Stimulated activated CD8-positive, alpha-beta memory T cell treated with anti-CD3 and anti-CD28 coated beads, Interleukin-4, amount 100 ng/mL, for 24 hours (primary cell): ENCODE measurements at places on chromosomes 3 and 15.

DNA sequence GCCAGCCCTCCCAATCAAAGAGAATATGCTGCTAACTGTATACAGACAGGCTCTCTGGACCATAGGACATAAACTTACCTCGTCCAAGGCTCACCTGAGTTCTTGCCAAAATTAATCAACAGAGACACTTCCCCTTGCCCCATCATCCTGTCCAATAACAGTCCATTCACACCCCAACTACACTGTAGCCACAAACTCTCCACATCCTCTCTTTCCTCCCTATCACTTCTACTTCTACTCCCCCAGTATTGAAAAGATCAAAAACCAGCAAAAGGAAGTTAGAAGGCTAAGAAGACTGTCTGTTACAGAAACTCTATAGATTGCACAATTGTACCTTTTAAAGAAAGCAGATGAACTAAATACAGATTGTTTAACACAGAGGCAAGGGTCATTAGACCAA is 133.5 kb upstream of the STT3B start:
- no peak for DNase-seq

DNA sequence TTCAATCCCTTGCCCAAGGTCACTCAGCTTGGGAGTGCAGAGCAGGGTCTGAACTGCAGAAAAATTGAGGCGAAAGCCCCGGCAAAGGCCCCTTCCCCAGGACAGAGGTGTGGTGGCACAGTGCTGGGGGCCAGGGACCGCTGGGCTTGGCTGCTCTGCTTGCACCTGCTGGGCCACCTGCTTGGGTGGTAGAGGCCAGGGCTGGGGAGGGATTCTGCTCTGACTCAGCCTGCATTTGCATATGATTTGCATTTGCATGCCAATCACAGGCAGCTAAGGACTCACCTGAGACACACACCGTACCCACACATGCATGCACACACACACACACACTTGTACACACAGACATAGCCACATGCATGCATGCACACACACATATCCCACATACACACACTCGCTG is 9.9 kb downstream of the GRM2 start:
- no peak for DNase-seq

DNA sequence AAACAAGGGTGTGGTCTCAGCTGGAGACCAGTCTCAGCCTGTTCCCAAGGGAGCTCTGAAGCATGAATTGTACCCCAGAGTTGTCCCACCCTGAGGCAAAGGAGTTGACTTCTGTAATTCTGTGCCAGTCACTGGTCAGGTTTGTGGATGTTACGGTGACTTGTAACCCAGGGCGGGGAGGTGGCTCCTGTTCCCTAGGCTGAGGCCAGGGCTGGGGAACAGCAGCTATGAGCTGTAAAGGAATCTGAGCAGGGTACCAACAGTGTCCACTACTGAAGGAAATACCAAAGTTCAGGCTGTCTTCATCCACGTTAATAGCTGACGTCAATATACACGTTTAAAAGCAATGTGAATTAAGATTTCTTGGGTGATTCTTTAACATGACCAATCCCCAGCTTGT is 266.2 kb downstream of the ABHD5 start:
- DNase-seq, result no peak

GRCh38 chr3:106215047-106215446 is 346.2 kb upstream of the CBLB start:
- peak; percentile 20 for DNase-seq

GRCh38 chr3:67875858-67876257 is 221.4 kb upstream of the SUCLG2 start:
- no peak for DNase-seq

- no peak for DNase-seq
Observed at GRCh38 chr3:46429671-46430070, 22.6 kb downstream of the CCRL2 start.

DNA sequence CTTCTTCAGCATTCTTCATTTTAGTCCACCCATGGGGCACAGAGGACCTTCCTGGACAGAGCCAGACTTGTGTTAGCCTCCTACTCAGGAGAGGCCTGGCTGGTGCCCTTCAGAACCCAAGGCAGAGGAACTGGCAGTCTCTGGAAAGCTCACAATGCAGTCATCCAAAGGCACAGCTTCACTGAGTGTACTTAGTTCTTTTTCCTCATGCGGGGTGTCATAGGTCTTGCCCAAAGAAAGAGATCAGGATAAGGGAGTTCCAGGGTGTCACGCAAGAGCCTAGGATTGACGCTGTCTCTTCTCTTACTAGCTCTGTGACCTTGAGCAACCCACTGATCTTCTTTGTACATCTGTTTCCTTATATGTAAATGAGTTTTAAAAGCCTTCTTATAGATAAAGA is 58.7 kb downstream of the CD200 start:
- no peak for DNase-seq

- DNase-seq, result no peak
Observed at GRCh38 chr15:82763361-82764116, 42.3 kb downstream of the FSD2 start.

DNA sequence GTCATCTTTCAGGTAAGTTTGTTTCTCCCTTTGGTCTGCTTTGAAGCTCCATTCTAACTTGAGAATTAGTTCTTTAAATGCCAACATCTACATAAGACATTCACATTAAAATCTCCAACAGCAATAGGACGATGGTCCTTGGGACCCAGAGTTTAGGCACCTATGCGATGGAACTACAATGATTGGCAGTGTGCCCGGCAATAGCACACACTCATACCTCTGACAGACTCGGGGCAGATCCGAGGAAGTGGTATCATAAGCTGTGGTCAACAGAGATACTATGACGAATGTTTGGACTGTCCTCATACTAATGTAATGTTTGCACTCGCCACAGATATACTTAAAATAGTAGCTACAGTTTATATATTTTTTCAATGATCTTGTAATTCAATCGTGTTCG is 34.2 kb upstream of the NR2F2 start:
- DNase-seq, result no peak

DNA sequence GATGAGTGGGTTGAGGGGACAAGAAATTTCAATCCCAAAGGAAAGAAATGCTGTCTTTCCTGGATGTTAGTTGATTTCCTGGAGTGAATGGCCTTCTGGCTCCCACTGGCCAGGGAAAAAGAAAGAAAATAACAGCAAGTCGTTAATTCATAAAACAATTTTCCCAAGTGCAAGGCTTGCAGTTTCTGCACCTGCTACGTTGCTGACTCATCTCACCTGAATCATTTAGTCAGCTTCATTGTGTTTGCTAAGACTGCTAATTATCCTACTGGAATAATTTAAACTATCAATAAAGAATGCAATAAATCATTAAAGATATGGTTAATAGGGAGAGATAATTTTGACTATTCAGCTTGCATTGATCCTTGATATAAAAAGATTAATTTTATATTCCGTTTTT is 387.6 kb downstream of the ROBO2 start:
- no peak for DNase-seq

GRCh38 chr15:75578948-75579920 is at the start of gene PTPN9:
Gene PTPN9 (minus strand): TSS chr15:75579315. CDS start chr15:75578776, 539 bp downstream.
- DNase-seq, result peak; percentile 60

DNA sequence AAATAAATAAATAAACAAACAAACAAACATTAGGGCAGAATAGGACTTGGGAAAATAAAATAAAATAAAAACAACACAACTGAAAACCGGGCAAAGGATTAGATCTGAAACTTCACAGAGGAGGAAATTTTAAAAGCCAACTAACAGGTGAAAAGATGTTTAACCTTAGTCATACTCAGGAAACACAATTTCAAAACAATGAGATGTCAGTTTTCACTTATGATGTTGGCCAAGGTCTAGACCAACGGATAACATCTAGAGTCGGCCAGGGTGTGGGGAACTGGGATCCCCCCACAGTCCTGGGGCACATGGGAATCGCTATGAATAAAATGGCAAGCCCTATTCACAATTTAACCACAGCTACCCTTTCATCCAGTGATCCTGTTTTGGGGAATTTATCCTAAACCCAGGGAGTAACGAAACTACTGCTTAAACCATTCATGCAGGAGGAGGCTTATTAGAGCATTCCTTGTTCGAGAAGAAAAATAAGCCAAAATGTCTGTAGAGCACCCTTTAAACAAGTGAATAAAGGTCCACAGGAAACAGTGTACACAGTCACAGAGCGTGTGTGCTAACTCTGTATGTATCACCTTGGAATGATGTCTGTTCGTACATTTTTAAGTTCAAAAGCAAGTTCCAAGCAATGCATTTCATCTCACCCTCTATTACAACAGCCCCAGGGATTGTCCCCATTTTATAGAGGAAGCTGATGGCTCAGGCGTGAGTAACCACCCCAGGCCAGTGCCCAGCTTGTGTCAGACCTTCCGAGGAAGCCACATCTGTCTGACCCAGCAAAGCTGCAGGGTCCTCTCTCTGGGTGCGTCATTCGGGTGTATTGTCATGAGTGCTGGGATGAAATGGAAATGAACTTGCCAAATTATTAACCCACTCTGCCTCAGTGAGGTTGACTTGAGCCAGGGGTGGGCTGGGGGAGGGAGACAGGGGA is 6.3 kb upstream of the ANPEP start:
- no peak for DNase-seq
